Chondrocyte (in vitro differentiated cells): ENCODE measurements at places on chromosomes 1 and 21. TPM values are rescaled to one million over a fixed set of nuclear protein-coding genes. Genes with fewer than 3 reads are reported as not detected.

HSD3B1 gene
- not detected in 3 replicates for total RNA-seq

MRPL24 gene
- total RNA-seq = 38.6 to 58.3 TPM (median 40.3 TPM) in 3 replicates

NBPF10 gene
- total RNA-seq = 4.5 to 4.7 TPM (median 4.6 TPM) in 3 replicates

NBPF19 gene
- 12.1 to 19.4 TPM (median 14.0 TPM) in 3 replicates for total RNA-seq

OR2L8 gene
- total RNA-seq = not detected in 3 replicates

HSF2BP gene
- total RNA-seq = 3.5 to 5.0 TPM (median 4.0 TPM) in 3 replicates

PRAMEF14 gene
- not detected in 3 replicates for total RNA-seq

ASPM gene
- 4.7 to 7.2 TPM (median 6.6 TPM) in 3 replicates for total RNA-seq

MAP1LC3C gene
- total RNA-seq = 0.38 to 0.65 TPM (median 0.46 TPM) in 3 replicates

SLAMF6 gene
- total RNA-seq = not detected in 3 replicates

HCRTR1 gene
- total RNA-seq = 0.21 to 0.45 TPM in 2 of 3 replicates, not detected in the other

SHE gene
- total RNA-seq = 0.10 to 0.20 TPM in 2 of 3 replicates, not detected in the other

NES gene
- 6.0 to 11.6 TPM (median 6.9 TPM) in 3 replicates for total RNA-seq

TNFRSF1B gene
- 0.22 TPM in 1 of 3 replicates, not detected in the others for total RNA-seq

GSTM5 gene
- total RNA-seq = not detected in 3 replicates

DEPDC1 gene
- 4.3 to 5.2 TPM (median 4.7 TPM) in 3 replicates for total RNA-seq

VWA5B1 gene
- total RNA-seq = not detected in 3 replicates

CHRM3 gene
- 0.05 to 0.29 TPM in 2 of 3 replicates, not detected in the other for total RNA-seq

MX2 gene
- not detected in 3 replicates for total RNA-seq

SELENBP1 gene
- 5.7 to 11.1 TPM (median 8.9 TPM) in 3 replicates for total RNA-seq

LYPLA2 gene
- 39.8 to 43.0 TPM (median 40.4 TPM) in 3 replicates for total RNA-seq

CELA3B gene
- total RNA-seq = not detected in 3 replicates

ADGRL2 gene
- 51.2 to 64.2 TPM (median 54.1 TPM) in 3 replicates for total RNA-seq

SMYD3 gene
- 28.4 to 31.5 TPM (median 29.3 TPM) in 3 replicates for total RNA-seq

VCAM1 gene
- 4.6 to 6.1 TPM (median 5.4 TPM) in 3 replicates for total RNA-seq

C1orf50 gene
- 6.7 to 6.9 TPM (median 6.7 TPM) in 3 replicates for total RNA-seq

EDEM3 gene
- 31.6 to 43.1 TPM (median 41.7 TPM) in 3 replicates for total RNA-seq

PTPN14 gene
- total RNA-seq = 125 to 174 TPM (median 136 TPM) in 3 replicates

C1orf174 gene
- 25.0 to 25.7 TPM (median 25.3 TPM) in 3 replicates for total RNA-seq

MSH4 gene
- total RNA-seq = 0.20 to 0.48 TPM in 2 of 3 replicates, not detected in the other

CFAP141 gene
- not detected in 3 replicates for total RNA-seq

CCDC181 gene
- 0.80 to 1.2 TPM (median 0.90 TPM) in 3 replicates for total RNA-seq

KLF17 gene
- total RNA-seq = 0.18 TPM in 1 of 3 replicates, not detected in the others

SPRR2B gene
- total RNA-seq = not detected in 3 replicates

HPDL gene
- total RNA-seq = 0.34 to 1.0 TPM (median 0.49 TPM) in 3 replicates

COL8A2 gene
- total RNA-seq = 10.8 to 18.1 TPM (median 17.4 TPM) in 3 replicates

RAB42 gene
- total RNA-seq = 1.3 to 2.6 TPM (median 2.3 TPM) in 3 replicates

KCNE2 gene
- 0.35 TPM in 1 of 3 replicates, not detected in the others for total RNA-seq

CGN gene
- 0.95 to 1.2 TPM (median 1.0 TPM) in 3 replicates for total RNA-seq
